ENCODE measurements at places on chromosomes 1 and 21.

DNA sequence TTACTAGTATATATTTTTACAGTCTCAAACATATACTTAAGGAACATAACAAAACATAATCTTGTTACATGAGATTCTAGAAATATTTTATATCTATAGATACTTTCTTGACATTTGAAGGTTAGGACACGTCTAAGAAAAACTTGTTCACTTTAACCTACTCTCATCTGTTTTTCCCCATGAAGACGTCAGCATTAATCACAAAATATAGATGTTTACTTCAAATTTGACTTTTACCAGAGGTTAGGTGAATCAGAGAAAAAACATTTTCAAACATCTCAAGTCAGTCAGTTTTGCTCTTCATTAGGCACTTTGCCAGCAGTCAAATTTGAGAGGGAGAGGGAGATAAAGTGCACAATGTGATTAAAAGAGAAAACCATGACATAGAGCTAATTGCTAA lies 47.7 kb downstream of the BRINP3 start:
- DNase-seq = no peak

DNA sequence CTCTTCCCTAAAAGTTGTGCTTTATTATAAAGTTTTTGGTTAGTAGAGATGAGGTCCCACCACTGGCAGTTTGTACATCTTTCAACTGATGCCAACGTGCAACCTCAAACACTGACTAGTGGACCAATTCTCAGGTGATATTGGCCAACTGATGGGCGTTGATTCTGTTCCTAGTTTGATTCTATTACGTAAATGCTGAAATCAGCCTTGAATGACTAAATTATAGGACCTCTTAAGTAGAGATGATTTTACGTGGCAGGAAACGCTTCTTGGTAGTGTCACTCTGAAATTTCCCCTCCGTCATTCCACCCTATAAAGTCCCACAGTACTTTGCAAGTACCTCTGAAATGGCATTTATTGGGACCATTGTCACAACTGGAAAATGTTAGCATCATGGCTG lies 8.8 kb upstream of the FNDC7 start:
- no peak for DNase-seq

DNA sequence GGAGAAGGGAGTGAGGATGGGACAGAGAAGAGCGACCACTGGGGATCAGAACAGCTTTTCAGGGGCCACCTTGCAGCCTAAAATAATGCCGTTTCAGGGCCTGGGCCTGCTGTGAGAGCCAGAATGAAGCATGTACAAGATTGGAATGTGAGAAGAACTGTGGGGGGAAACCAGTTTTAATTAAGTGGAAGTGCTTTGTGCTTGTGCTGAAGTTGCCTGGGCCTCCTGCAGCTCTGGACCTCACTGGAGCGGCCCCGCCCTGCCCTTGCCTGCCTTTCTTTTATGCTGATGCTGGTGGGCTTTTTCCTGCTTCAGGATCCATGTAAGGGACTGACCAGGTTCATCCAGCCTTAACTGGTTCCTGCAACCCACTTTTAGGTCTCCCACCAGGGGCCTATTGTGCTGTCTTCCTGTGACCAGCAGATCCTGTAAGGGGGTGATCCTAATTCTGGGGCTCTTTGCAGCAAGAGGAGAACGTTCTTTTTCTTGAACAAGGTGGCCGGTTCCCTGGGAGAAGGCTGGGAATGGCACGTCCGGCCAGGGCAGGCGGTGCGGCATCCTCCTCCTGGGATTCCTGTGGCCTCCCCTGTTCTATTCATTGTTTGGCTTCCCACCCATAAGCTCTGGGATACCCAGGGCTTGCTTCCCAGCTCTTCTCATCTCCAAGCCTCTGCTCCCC lies 3.2 kb downstream of the C1orf226 start:
- no peak for DNase-seq

GRCh38 chr21:33684923-33685560 lies 42.7 kb downstream of the ITSN1 start:
- no peak for DNase-seq

GRCh38 chr1:26677306-26678115 lies 18.3 kb upstream of the ARID1A start:
- DNase-seq = peak; percentile 62

GRCh38 chr1:212518188-212519054 lies 85.7 kb downstream of the NENF start:
- peak; percentile 68 for DNase-seq

GRCh38 chr1:53108646-53109580 lies 33.5 kb downstream of the SLC1A7 start:
- DNase-seq = peak; percentile 18

GRCh38 chr21:44648557-44649311 lies 2.5 kb downstream of the KRTAP10-11 start:
- DNase-seq = no peak

- no peak for DNase-seq
These were observed 189.3 kb upstream of the EDN2 start for GRCh38 chr1:41673806-41674205.

GRCh38 chr1:239308701-239309333 lies 77.6 kb upstream of the CHRM3 start:
- peak; percentile 7 for DNase-seq

GRCh38 chr1:201917362-201918033 lies 28.8 kb downstream of the SHISA4 start:
- DNase-seq = peak; percentile 52

DNA sequence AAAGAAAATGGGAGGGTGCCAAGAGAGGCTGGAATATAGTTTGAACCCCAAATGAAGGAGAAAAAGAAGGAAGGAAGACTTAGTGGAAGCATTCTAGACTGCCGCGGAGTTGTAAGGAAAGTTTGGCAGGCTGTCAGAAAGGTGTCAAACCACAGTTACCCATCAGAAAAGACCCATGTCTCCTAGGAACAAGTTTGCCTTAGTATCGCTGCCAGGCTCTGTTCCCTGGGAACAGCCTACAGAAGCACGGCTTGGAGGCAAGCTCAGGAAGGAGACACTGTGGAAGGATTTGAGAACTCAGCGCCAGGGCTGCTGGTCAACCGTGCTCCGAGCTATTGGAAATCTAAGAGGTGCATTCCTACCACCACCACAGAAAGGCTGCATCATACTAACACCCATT lies 197.4 kb downstream of the RRAGC start:
- DNase-seq = no peak
